ENCODE measurements at places on chromosomes 12 and 14.

- no peak for DNase-seq
These were observed 303.7 kb upstream of the USP15 start for GRCh38 chr12:61956545-61956944.

GRCh38 chr14:83257466-83258439 lies 1724.1 kb upstream of the SEL1L start:
- no peak for DNase-seq

- peak; percentile 99 for DNase-seq
These were observed at the start of gene SUOX for GRCh38 chr12:55996715-55997534. Gene SUOX (plus strand): TSS chr12:55997276. CDS start chr12:56002222, 4,946 bp downstream.

GRCh38 chr14:38207736-38208617 lies at the start of gene SSTR1:
Gene SSTR1 (plus strand): TSS chr14:38207904. CDS start chr14:38209390, 1,486 bp downstream.
- DNase-seq, result no peak

- DNase-seq, result no peak
These were observed 100.7 kb downstream of the SCARB1 start for GRCh38 chr12:124762791-124763593.

DNA sequence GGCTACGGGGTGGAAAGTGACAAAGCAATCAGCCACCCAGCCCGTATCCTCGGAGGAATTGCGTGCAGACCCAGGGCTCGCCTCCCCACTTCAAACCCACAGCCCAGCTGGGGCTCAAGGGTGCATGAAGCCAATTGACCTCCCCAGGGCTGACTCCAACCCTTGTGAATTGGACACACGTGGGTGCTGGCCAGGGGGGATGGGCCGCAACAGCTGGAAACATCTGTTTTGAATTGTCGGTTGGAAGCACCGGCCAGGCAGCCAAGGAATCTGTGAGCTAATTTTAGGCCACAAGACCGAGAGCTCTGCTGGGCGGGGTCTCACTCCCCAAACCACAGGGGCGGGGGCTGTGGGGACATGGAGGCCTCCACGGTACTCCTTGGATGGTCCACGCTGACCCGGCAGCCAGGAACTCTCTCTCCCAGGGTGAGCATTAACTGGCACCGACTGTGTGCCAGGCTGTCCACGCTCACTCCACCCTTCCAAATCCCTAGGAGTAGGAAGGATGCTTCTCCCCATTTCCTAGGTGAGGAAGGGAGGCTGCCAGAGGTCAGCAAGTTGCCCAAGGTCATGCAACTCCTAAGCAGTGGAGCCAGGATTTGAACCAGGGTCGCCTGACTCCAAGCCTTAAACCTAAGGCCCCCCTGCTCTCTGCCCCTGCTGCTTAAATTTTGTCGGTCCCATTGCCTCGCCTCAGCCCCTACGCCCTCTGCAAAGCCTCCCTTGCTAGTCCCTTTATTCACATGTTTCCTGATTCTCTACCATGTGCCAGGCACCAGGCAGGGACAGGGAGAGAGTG lies 11.9 kb upstream of the TMEM119 start:
- peak; percentile 79 for DNase-seq

DNA sequence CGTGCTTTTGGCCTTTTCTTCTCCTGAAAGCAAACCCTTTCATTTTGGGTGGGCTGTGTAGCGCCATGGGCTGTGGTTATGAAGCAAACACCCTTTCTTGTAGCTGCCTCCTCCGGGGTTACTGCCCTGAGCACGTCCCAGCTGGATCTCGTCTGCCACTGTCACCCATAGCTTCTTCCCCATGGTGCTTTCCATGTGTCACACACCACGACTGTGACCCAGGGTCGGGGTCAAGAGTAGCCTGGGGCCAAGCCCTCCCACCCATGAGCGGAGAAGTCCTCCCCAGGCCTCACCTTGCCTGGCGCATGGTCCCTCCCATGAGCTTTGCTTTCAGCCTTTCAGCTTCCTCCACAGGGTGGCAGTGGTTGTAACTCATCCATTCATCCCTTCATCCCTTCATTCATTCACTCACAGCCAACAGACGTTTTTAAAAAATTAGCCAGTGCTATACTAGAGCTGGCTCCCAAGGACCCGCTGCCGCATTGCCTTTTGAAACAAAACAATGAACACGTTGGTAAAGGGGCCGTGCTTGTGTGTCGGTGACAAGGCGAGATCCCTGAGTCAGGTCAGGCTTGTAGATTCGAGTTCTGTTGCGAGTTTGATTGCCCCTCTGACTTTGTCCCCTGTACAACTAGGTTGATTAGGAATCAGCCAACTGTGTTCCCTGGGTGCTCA lies 29.5 kb downstream of the MEG3 start:
- DNase-seq, result no peak

DNA sequence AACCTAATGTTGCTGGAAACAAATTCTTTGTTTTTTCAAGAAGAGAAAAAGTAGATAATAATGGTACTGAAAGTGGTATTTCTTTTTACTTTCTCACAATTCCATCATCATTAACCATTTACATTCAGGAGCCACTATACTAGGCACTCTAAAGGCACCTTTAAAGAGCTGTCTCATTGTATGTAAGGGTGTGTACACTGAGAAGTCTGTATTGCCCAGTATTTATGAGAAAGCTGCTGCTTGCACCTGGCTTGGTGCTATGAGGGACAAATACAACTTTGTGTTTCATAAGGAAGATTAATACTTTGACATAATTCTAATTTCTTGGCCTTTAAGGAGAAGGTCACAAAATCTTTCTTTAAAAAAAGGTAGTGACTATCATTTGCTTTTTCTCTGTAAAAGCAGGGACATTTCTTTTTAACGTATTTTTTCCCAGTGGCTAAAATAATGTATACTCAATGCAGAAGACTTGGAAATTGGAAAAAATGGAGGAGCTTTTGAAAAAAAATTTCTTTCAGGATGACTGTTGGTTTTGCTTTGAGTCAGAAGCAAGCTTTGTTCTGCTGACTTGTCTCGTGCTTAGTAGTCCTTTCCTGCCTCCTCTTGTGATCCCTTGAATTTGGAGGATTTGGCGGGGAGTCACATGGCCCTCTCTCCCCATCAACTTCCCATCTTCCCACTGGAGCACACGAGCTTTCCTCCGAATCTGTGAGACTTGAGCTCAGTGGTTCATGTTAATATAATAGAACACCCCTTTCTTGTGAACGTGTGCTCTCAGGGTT lies 50.1 kb downstream of the RASSF3 start:
- no peak for DNase-seq

DNA sequence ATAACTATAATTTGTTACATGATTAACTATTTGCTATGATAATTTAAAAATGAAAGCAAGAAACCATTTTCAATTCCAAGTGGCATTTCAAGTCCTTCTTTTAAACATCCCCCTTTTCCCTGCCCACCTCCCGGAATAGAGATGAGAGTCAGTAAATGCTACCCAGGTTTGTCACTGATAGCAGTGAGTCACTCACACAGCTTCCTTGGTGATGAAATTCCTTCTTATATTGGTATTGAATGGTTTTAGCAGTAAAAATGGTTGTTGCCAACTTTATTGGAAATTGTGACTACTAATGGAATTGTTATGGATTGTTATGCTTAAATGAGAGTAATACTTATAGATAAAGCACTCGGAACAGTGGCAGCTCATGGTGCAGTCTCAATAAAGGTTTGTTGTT lies 90.5 kb downstream of the PPM1A start:
- no peak for DNase-seq

All from tibial artery (tissue), 4 donors.